EL (cell line): ENCODE measurements at places on chromosomes 5 and 9.

DNA sequence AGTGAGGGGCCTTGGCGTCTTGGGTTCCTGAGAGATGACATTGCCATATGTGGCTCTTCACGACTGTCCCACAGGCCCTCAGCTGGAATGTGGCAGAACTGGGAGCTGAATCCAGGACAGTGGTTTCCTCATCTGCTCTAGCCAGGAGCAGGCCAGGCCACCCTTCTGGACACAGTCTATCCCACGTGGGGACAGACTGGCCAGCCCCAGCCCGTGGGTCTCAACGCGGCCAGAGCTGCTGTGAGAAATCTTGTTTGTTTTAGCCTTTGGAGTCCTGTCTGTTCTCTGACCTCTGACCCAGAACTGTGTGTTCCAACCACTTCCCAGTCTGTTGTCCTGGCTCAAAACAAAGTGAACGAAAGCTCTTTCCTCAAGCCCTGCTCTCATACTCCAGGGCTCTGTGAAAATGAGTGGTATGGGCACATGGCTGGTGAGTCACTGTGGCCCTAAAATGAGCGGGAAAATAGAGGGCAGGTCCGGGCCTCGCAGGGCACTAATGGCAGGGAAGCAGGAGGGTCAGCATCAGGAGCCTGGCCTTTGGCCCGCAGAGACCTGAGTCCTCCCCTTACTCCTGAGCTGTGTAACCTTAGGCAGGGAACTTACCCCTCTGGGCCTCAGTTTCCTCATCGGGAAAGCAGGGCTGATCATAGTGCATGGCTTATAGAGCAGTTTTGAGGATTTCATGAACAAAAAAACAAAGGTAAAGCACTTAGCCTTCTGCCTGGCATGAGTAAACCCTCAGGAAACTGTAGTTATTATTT lies 34.8 kb upstream of the GLRX start:
- DNase-seq, result peak; percentile 83

DNA sequence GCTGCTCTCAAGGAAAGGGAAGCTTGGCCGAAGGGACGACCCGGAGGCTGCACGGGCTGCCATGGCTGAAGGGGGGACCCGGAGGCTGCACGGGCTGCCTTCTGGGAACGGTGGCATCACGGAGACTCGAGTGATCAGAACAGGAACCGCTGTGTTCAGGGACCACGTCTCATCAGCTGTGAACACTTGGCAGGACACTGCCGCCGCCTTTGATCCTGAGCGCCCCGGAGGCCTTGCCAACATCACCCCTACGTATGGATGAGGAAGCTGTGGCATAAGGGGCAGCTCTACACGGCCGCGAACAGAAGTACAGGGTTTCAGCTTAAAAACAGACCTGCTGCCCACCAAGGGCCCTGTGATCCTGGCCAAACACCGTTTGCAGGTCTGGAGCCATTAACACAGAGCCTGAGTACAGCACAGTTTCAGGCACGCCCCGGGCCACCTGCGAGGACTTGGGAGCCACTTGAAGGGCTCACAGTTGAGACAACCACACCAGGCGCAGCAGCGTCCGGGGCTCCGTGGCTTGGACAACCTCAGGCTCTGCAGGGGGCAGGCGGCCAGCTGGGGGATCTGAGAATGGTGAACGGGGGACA lies 23.9 kb upstream of the TERT start:
- no peak for DNase-seq

- DNase-seq, result no peak
These were observed 17.8 kb downstream of the EEIG1 start for GRCh38 chr9:127963041-127963358.

DNA sequence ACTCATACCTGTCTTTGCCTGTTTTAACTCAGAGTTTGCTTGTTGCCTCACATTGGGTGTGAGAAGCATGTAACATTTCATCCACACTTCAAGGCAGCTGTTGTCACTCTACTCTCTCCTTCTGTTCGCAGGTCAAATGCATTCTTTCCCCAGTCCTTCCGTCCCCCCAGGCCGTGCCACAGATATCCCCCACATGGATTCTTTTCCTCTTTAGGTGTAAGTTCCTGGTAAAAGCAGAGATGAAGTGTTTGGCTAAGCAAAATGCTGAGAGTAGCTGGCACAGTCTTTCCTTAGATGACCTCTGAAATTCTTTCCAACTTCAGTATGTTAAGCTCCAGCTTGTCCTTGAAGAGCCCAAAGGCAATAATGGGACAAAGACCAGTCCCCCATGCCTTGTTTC lies 328.2 kb downstream of the SLIT3 start:
- DNase-seq, result no peak

- peak; percentile 42 for DNase-seq
These were observed 65.7 kb upstream of the ZNF462 start for GRCh38 chr9:106797299-106797698.

GRCh38 chr5:81344736-81345135 lies 43.3 kb downstream of the ZCCHC9 start:
- no peak for DNase-seq

DNA sequence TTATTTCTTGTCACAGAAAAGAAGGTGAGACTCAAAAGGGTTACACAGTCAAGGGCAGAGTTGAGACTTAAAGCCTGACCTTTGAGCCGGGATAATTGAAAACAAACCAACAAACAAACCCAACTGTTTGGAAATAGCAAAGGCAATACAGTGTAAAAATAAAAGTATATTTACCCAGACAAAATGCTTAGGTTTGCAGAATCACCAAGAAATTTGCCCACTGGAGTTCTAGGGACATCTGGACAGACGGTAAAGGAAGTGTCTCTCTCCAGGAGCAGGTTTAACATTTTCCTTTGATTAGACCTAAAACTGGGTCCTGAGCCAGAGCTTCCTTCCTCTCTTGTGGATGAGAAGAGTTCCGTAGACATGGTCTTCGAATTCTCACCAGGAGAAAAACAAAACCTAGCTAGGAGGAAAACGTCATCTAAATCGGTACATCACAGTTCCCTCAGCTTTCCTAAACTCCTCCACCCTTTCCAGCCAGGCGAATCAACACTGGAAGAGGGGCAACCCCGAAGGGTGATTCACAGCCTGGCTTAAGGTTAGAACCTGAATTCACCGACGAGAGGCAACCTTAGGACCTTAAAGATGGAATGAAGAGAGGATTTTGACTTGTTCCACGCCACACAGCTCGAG lies 673 bp downstream of the CDC25C start:
- peak; percentile 34 for DNase-seq
